Nasal cavity respiratory epithelium epithelial cell of viscerocranial mucosa (primary cell): ENCODE measurements at places on chromosomes 1 and 21. TPM values are rescaled to one million over a fixed set of nuclear protein-coding genes. Genes with fewer than 3 reads are reported as not detected.

The TYW3 gene
- total RNA-seq, result 9.6 and 17.6 TPM in 2 replicates

The AGTRAP gene
- total RNA-seq, result 55.7 and 72.8 TPM in 2 replicates

The PTTG1IP gene
- total RNA-seq, result 156 and 164 TPM in 2 replicates

The CDCA8 gene
- 0.43 and 0.68 TPM in 2 replicates for total RNA-seq

The ZNHIT6 gene
- 15.0 and 18.3 TPM in 2 replicates for total RNA-seq

The RAB25 gene
- total RNA-seq, result 46.8 and 48.7 TPM in 2 replicates

The TSSK3 gene
- total RNA-seq, result 0.28 and 0.34 TPM in 2 replicates

The PGBD5 gene
- total RNA-seq, result 0.68 and 18.9 TPM in 2 replicates

The CFAP107 gene
- total RNA-seq, result not detected in 2 replicates

The GJA8 gene
- total RNA-seq, result not detected in 2 replicates

The LORICRIN gene
- not detected in 2 replicates for total RNA-seq

The FAM163A gene
- total RNA-seq, result not detected in 2 replicates

The LIPI gene
- not detected in 2 replicates for total RNA-seq

The TEX38 gene
- not detected in 2 replicates for total RNA-seq

The AVPR1B gene
- not detected in 2 replicates for total RNA-seq

The DYNLT5 gene
- not detected in 2 replicates for total RNA-seq

The CGN gene
- 1.7 and 5.8 TPM in 2 replicates for total RNA-seq

The SNIP1 gene
- 14.7 and 17.4 TPM in 2 replicates for total RNA-seq

The HHIPL2 gene
- under 0.01 and 0.07 TPM in 2 replicates for total RNA-seq

The ACTL8 gene
- not detected in 2 replicates for total RNA-seq

The MANEAL gene
- total RNA-seq, result 0.68 and 1.6 TPM in 2 replicates

The OR2L3 gene
- total RNA-seq, result not detected in 2 replicates

The HRNR gene
- total RNA-seq, result under 0.01 and 0.34 TPM in 2 replicates

The RGSL1 gene
- not detected in 2 replicates for total RNA-seq

The ADAM30 gene
- not detected in 2 replicates for total RNA-seq

The CD2 gene
- total RNA-seq, result not detected in 2 replicates

The ARHGAP30 gene
- 0.43 and 0.68 TPM in 2 replicates for total RNA-seq

The CCDC181 gene
- total RNA-seq, result under 0.01 and 0.14 TPM in 2 replicates

The RHBDL2 gene
- 5.1 and 16.2 TPM in 2 replicates for total RNA-seq

The CACHD1 gene
- 2.1 and 11.1 TPM in 2 replicates for total RNA-seq

The RIPPLY3 gene
- under 0.01 and 0.07 TPM in 2 replicates for total RNA-seq

The SRGAP2C gene
- 16.4 and 19.9 TPM in 2 replicates for total RNA-seq

The CSMD2 gene
- under 0.01 TPM in 1 of 2 replicates, not detected in the other for total RNA-seq

The MYOG gene
- total RNA-seq, result not detected in 2 replicates

The FNDC10 gene
- 0.34 and 2.5 TPM in 2 replicates for total RNA-seq

The PGLYRP4 gene
- 4.0 and 7.9 TPM in 2 replicates for total RNA-seq

The FCRL1 gene
- total RNA-seq, result not detected in 2 replicates

The CLCNKA gene
- total RNA-seq, result not detected in 2 replicates

The ZNF697 gene
- total RNA-seq, result 8.5 and 12.6 TPM in 2 replicates

The GPR153 gene
- total RNA-seq, result 17.9 and 38.3 TPM in 2 replicates

The CCDC17 gene
- total RNA-seq, result 0.68 and 1.2 TPM in 2 replicates

The IL23R gene
- not detected in 2 replicates for total RNA-seq

The A3GALT2 gene
- total RNA-seq, result not detected in 2 replicates

The S100A3 gene
- 2.1 and 2.3 TPM in 2 replicates for total RNA-seq

The HES3 gene
- total RNA-seq, result not detected in 2 replicates

The MAP1LC3C gene
- total RNA-seq, result not detected in 2 replicates

The CD52 gene
- not detected in 2 replicates for total RNA-seq

The S100A2 gene
- total RNA-seq, result 666 and 777 TPM in 2 replicates

The YOD1 gene
- total RNA-seq, result 15.8 and 26.3 TPM in 2 replicates

The PRAMEF6 gene
- not detected in 2 replicates for total RNA-seq

The SPRR2E gene
- total RNA-seq, result 1.1 and 21.5 TPM in 2 replicates

The FBLIM1 gene
- 96.7 and 131 TPM in 2 replicates for total RNA-seq

The TMPRSS15 gene
- not detected in 2 replicates for total RNA-seq

The TTC22 gene
- 6.8 and 27.6 TPM in 2 replicates for total RNA-seq

The HTR6 gene
- not detected in 2 replicates for total RNA-seq
